ENCODE measurements at places on chromosomes 11 and 22. TPM values are rescaled to one million over a fixed set of nuclear protein-coding genes. Genes with fewer than 3 reads are reported as not detected.

The OR5B2 gene
- not detected for total RNA-seq

The PGA5 gene
- total RNA-seq, result not detected

The PLEKHA7 gene
- 2.3 TPM for total RNA-seq

The GDPD4 gene
- not detected for total RNA-seq

The APOA4 gene
- not detected for total RNA-seq

DNA sequence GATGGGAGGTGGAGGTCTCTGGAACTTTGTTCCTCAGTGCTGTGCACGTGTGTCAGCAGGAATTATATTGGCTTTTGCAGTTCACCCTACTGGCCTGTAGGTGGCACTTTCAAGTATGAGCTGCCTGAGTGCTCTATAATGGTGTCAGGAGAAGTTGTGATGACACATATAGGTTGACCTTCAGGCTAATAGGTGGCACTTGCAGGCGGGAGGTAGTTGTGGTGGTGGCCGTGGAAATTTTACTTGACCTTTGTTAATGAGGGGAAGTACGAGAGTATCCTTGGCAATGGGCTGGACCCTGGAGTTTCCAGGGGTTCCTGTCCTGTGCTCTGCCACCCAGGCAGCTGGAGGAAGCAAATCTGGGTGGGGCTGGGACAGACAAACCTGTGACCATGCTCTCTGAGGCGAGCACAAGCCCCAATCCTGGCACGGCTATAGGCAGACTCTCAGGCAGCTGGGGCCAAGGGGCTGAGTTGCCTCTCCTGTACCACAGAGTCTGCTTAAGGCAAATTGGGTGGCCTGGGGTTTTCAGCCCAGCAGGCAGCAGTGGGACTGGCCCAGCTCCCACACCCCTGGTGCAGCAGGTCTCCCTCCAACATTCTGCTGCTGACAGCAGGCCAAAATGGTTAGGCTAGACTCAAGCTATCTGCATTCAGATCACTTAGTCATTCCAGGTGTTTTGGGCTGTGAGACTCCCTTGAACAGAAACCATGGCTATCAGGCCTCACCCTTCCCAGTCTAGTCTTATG lies 147.5 kb upstream of the CTSC start:
- peaks cover 9% of the 10 kb centered on the region for H3K4me1 ChIP-seq
- H3K4me3 ChIP-seq, result no peak overlapping the region
- H3K27me3 ChIP-seq, result peaks cover 2% of the 10 kb centered on the region
- peak; percentile 41 for DNase-seq

DNA sequence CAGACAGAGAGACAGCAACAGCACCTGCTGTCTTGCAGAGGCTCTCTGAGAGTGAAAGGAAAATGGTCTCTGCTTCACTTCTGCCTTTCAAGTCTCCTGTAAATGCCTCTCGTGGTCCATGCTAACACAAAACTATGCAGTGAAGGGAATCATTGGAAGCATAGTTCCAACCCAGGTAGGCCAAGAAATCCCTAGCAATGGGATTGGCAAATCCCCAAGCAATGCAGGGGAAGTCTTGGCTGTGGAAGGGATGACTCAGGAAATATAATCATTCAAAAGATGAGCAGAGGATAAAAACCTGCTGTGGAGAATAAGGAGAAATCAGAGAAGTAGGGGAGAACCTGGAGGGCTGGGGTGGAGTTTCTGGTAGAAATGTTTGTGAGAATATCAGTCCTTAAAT lies 216.1 kb upstream of the ZBED5 start:
- H3K36me3 ChIP-seq, result no peaks in the 10 kb centered on the region
- H3K4me3 ChIP-seq, result no peak overlapping the region
- H3K27me3 ChIP-seq, result no peaks in the 10 kb centered on the region
- peaks cover 3% of the 10 kb centered on the region for H3K4me1 ChIP-seq

- H3K4me1 ChIP-seq, result peaks cover 42% of the 10 kb centered on the region
- H3K4me3 ChIP-seq, result no peak overlapping the region
- H3K36me3 ChIP-seq, result peaks cover 7% of the 10 kb centered on the region
Observed at GRCh38 chr11:45927684-45928413, 5.4 kb downstream of the LARGE2 start.

DNA sequence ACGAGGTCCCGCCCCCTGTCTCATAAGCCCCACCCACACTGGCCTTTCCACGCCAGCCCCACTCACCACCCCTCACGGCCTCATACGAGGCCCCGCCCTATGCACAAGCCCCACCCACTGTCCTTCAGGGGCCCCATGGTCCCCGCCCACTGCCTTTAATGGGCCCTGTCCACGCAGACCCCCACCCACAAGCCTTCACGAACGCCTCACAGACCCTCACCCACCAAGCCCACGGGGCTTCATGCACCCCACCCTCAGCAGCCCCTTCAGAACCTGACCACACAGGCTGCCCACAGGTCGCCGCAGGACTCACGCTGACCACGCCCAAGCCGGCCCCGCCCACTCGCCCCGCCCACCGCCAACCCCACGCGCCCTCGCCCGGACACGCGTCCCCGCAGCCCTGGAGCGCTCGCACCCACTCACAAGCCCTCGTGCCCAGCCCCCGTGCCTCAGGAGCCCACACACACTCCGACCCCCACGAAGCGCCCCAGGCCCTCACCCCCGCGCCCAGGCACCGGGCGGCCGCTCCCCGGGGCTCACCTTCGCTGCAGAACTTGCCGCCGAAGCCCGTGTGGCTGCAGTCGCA lies 10.5 kb downstream of the NRXN2 start:
- no peak for DNase-seq
- peaks cover 2% of the 10 kb centered on the region for H3K36me3 ChIP-seq
- H3K27ac ChIP-seq, result no peak overlapping the region
- H3K4me3 ChIP-seq, result no peak overlapping the region
- peaks cover 15% of the 10 kb centered on the region for H3K4me1 ChIP-seq
- peaks cover 72% of the 10 kb centered on the region for H3K27me3 ChIP-seq

DNA sequence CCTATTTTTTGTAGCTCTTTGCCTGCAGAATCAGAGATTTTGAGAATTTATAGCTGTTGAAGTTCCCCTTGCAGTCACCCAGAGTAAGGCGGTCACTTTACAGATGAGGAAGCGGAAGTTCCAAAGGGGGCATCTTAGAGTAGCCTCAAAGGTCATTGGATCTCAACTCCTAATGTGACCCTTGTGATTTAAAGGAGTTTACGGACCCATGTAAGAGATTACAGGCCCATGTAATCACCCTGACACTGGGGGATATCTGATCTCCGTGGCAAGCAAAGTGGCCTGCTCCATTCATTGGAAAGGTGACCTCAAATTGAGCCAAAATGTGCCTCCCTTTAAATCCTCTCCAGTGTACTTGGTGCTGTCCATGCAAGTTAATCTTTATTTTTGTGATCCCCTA lies 15.7 kb downstream of the P2RX3 start:
- H3K4me1 ChIP-seq, result peaks cover 2% of the 10 kb centered on the region
- H3K4me3 ChIP-seq, result no peak overlapping the region
- DNase-seq, result no peak
- no peaks in the 10 kb centered on the region for H3K36me3 ChIP-seq
- peaks cover 28% of the 10 kb centered on the region for H3K27me3 ChIP-seq

DNA sequence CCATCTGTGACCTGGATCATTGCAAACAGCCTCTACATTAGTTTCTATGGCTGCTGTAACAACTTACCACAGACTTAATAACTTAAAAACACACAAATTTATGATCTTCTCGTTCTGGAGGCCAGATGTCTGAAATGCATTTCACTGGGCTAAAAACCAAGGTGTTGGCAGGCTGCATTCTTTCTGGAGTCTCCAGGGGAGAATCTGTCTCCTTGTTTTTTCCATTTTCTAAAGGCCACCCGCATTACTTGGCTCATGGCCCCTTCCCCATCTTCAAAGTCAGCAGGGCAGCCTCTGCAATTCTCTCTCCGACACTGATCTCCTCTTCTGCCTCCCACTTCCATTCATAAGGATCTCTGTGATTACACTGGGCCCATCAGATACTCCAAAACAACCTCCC lies 11.6 kb downstream of the SCGB1A1 start:
- no peaks in the 10 kb centered on the region for H3K36me3 ChIP-seq
- H3K27ac ChIP-seq, result peak overlapping the region; percentile 6
- peaks cover 64% of the 10 kb centered on the region for H3K4me1 ChIP-seq

- H3K4me1 ChIP-seq, result peaks cover 5% of the 10 kb centered on the region
- no peak overlapping the region for H3K4me3 ChIP-seq
- H3K27ac ChIP-seq, result no peak overlapping the region
- H3K27me3 ChIP-seq, result peaks cover 11% of the 10 kb centered on the region
Observed at GRCh38 chr11:126443120-126443519, 87.6 kb downstream of the ST3GAL4 start.

GRCh38 chr22:41367680-41368542 lies 13.8 kb upstream of the TEF start:
- H3K4me1 ChIP-seq, result no peaks in the 10 kb centered on the region
- peaks cover 13% of the 10 kb centered on the region for H3K27me3 ChIP-seq
- no peak overlapping the region for H3K27ac ChIP-seq
- no peak overlapping the region for H3K4me3 ChIP-seq
- no peaks in the 10 kb centered on the region for H3K36me3 ChIP-seq

DNA sequence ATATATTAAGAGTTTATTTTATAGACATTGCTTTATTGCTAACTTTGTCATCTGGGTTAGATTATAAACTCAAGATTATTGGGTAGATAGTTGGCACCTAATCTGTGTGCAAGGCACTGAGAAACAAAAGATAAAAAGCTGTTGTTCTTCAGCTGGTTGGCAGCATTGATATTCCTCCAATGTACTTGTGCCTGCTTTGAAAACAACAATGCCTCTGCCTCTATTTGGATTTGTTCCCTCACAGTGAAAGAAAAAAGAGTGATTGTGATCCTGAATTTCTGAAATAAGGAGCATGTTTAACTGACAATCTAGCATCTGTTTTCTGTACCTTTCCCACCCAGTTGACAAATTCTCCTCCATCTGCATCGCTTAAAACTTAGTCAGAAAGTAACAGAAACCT lies 98.3 kb downstream of the TYR start:
- DNase-seq, result no peak
- no peak overlapping the region for H3K27ac ChIP-seq
- H3K36me3 ChIP-seq, result no peaks in the 10 kb centered on the region
- H3K4me1 ChIP-seq, result no peaks in the 10 kb centered on the region
- H3K27me3 ChIP-seq, result no peaks in the 10 kb centered on the region

DNA sequence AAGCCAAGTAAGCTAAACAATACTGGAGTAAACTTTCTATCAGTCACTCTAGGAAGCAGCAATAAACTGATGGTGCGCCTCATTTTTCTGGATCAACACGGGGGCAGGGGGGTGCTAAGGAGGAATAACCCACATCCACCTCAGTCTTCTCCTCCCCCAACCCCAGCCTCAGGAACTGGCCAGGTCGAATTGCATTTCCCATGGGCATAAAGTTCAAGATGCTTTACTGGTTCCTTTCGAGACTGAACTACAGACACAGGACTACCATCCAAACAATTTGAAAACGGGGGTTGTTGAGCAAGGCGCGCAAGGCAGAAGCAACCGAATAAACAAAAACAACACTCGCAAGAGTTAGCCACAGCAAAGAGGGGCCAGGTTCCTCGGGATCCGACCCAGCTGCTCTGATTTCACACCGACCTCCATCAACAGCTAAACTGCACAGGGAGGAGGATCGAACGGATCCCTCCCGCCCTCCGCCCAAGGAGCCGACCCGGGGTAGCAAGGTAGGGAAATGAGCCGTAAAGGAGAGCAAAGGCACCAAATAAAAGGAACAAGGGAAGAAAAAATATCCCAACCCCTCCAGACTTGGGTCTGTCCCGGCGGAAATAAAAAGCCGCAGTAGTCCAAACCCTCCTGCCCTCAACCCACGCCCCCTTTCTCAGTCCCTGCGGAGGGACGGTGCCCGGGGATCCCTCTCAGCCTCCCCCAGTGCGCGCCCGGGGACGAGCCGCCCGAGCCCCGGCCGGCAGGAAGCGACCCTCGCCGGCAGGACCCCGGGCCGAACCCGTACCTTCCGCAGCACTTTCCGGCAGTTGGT lies 801 bp downstream of the SESN3 start:
- H3K4me1 ChIP-seq, result peaks cover 41% of the 10 kb centered on the region
- peaks cover 12% of the 10 kb centered on the region for H3K27me3 ChIP-seq
- H3K36me3 ChIP-seq, result peaks cover 3% of the 10 kb centered on the region

GRCh38 chr22:32820131-32821119 lies 18.9 kb downstream of the TIMP3 start:
- H3K27me3 ChIP-seq, result peaks cover 1% of the 10 kb centered on the region
- no peaks in the 10 kb centered on the region for H3K36me3 ChIP-seq
- H3K27ac ChIP-seq, result no peak overlapping the region
- DNase-seq, result no peak

GRCh38 chr11:26558190-26558589 lies 13.9 kb downstream of the MUC15 start:
- H3K27me3 ChIP-seq, result no peaks in the 10 kb centered on the region
- no peak overlapping the region for H3K4me3 ChIP-seq
- H3K36me3 ChIP-seq, result no peaks in the 10 kb centered on the region
- no peak for DNase-seq
- H3K4me1 ChIP-seq, result no peaks in the 10 kb centered on the region

GRCh38 chr11:6988506-6988905 lies 31.6 kb downstream of the ZNF214 start:
- H3K4me3 ChIP-seq, result no peak overlapping the region

- DNase-seq, result no peak
- H3K27ac ChIP-seq, result peak overlapping the region; percentile 86
- peaks cover 32% of the 10 kb centered on the region for H3K4me1 ChIP-seq
Observed at GRCh38 chr11:73761403-73761945, 600 bp upstream of the RAB6A start.

GRCh38 chr11:86491027-86491426 lies 116.3 kb downstream of the CCDC81 start:
- no peak for DNase-seq
- no peaks in the 10 kb centered on the region for H3K4me1 ChIP-seq
- no peaks in the 10 kb centered on the region for H3K36me3 ChIP-seq
- H3K4me3 ChIP-seq, result no peak overlapping the region
- H3K27ac ChIP-seq, result no peak overlapping the region

- no peak overlapping the region for H3K27ac ChIP-seq
- H3K4me3 ChIP-seq, result no peak overlapping the region
- H3K36me3 ChIP-seq, result no peaks in the 10 kb centered on the region
- H3K27me3 ChIP-seq, result peaks cover 16% of the 10 kb centered on the region
- DNase-seq, result no peak
Observed at GRCh38 chr11:102523189-102523570, 7.4 kb downstream of the MMP7 start.

DNA sequence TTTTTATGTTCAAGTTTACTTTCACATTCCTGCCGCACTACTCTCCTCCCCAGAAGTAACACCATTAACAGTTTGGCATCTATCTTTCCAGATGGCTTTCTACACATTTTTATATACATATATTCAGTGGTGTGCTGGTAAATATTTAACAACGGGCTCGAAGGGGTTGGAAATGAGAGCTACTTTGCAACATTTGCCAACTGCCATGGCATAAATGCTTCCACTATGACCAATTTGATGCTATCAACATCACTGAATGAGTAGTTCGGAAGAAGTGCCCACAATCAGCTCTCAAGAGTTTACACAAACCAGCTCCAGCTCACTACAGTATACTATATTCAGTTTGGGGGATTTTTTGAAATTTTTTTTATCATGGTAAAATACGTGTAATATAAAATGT lies 55.2 kb downstream of the RELT start:
- no peak overlapping the region for H3K27ac ChIP-seq
- H3K4me1 ChIP-seq, result peaks cover 6% of the 10 kb centered on the region
- no peaks in the 10 kb centered on the region for H3K27me3 ChIP-seq
- H3K4me3 ChIP-seq, result no peak overlapping the region
- DNase-seq, result no peak
- H3K36me3 ChIP-seq, result no peaks in the 10 kb centered on the region

GRCh38 chr11:91932151-91932821 lies 292.3 kb upstream of the FAT3 start:
- H3K4me3 ChIP-seq, result no peak overlapping the region
- H3K27me3 ChIP-seq, result no peaks in the 10 kb centered on the region

GRCh38 chr11:10942620-10943019 lies 84.8 kb upstream of the ZBED5 start:
- H3K36me3 ChIP-seq, result no peaks in the 10 kb centered on the region
- peaks cover 8% of the 10 kb centered on the region for H3K27me3 ChIP-seq
- H3K27ac ChIP-seq, result no peak overlapping the region
- DNase-seq, result no peak
